ENCODE measurements at places on chromosomes 12 and 14.
A peak's percentile ranks its signal among the peaks of the same experiment; 100 is the strongest.

- DNase-seq = no peak
Observed at GRCh38 chr14:92323916-92324818, 1.2 kb downstream of the SLC24A4 start.

DNA sequence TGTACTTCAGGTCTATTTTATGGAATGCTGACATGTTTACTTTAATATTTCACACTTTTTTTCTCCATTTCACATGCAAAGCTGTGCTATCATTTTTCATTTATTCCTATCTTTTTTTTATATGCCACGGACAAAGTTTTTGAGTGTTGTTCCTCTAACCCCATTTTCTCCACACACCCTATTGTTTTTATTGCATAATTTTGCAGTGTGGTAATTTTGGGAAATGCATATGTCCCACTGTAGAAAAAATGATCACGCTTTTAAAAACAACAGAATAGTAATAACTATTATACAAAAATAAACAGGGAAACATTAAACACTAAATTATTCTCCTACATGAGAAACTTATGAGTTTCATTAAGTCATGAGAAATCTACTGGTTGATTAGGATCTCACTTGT, 14.2 kb downstream of the ZFC3H1 start:
- DNase-seq = no peak

DNA sequence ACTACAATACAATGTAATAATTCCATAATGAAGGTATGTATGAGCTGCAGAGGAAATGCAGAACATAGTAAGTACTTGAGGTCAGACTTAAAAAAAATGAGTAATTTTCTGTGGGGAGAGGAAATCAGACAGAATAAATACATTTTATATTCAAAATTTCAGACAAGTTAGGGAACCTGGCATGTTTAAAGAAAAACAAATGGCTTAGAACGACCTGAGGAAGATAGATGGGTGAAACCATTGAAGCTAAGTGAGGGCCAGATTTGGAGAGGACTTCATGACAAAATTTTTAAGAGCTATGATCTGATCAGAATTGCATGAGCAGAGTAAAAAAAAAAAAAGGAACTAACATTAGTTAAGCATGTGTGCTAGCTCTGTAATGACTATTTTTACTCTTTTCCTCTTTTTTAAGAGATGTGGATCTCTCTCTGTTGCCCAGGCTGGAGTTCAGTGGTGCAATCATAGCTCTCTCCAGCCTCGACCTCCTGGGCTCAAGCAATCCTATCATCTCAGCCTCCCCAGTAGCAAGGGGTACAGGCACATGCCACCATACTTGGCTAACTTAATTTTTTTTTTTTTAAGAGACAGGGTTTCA, 157.6 kb upstream of the PDE3A start:
- no peak for DNase-seq

GRCh38 chr12:46181465-46181864, 87.4 kb downstream of the SLC38A1 start:
- no peak for DNase-seq

GRCh38 chr12:68185598-68185997, 26.1 kb upstream of the IFNG start:
- DNase-seq = no peak

DNA sequence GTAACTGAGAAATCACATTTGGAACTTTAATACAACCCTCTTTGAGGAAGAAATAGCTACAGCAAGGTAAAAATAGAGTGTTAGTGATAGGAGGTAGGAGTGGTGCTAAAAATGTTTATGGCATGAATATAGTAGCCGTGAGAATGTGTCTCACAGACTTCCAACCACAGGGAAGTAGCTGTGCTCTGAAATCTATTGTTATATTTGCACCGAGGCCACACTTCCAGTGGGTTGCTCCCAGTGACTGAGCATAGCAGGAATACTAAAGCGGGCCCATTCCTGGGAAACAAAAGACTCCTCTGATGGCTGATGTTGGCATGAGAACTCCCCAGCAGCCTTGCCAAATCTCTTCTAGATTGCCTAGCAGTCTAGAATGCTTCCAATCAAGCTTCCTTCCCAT, 174.1 kb upstream of the PLXNC1 start:
- DNase-seq = no peak

GRCh38 chr12:88035907-88036289, 6.7 kb upstream of the C12orf50 start:
- DNase-seq = no peak

GRCh38 chr14:74459289-74459946, 33.4 kb upstream of the SYNDIG1L start:
- DNase-seq = peak; percentile 61

DNA sequence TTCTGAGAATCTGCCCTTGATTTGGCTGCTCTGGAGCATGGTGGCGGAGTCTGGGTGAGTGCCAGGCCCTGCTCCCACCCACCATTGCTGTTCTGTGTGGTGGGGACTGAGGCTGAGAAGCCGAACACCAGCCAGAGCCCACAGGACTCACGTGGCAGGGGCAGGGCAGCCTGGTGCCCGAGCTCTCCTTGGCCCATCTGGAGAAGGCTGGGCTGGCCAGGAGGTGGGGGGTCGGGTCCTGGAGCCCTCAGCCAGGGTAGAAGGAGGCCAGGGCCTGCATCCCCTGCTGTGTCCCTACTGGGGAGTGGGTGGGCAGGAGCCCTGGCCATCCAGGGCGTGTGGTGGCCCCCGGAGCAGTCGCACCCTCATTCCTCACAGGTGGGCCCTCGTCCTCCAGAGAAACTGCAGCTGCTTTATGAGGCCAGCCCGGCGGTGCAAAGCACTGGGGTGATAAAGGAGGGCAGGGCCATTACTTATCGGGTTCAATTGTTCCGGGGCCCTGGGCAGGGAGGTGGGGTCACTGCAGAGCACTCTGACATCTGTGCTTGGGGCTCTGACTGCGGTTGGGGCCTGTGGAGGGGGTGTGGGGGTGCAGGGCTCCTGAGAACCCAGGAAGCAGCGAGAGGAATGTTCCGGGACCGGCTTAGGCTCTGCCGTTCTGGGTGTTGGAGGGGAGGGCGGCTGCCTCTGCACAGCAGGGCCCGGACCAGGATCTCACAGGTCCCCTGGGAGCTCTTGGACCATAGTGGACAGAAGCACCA, 217.5 kb upstream of the C14orf180 start:
- DNase-seq = peak; percentile 19

GRCh38 chr12:101700299-101700820, 2.9 kb downstream of the CHPT1 start:
- no peak for DNase-seq

DNA sequence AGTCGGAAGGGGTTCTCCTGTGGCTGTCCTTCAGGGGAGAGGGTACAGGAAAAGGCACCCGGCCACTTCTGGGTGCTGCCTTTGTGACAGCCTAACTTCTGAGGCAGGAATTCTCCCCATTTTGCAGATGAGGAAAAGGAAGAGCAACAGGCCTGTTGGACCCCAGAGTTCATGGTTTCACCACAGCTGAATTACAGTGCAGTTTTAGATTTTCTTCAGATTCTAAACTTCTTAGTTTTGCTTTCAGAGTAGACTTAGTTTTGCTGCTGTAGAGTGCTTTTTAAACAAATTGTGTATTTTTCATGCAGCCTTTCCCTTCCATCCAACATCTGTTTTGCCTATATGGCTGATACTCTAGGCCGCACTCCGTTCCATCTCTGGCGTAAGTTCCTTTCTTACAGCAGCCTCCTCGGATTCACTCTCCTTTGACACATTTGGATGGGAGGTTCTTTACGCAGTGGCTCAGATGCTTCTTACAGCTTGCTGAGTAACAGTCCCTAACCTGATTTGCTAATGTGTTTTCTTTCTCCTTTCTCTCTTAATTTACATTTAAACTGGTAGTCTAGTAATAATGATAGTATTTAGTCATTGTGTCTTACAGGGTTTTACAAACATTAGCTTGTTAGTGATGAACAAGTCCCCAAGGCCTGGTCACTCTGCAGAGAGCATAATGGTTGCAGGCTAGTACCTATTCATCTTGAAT, 7.8 kb downstream of the TRAF3 start:
- no peak for DNase-seq

DNA sequence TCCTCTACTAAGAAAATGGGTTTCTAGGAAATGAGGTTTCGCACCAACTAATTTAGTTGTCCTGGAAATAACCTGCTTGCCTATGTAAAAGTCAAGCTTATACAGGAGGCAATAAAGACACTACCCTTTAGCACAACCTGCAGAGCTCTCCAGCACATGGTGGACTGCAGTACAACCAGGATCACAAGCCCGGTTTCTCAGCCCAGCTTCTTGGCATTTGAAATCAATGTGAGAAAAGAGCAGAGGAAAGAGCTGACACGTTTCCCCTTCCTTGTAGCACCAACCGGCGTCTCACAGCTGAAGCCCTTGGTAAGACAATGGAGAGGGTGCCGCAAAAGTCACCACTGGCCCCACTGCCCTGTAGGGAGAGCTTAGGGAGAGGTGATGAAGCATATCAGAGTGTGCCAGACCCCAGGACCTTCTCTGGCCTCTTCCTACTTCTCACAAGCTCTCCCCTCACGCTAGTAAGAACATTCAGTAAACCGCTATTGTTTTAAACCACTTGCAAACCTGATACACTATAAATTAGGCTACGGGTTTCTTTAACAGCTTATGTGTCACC, 8.6 kb downstream of the SPTLC2 start:
- no peak for DNase-seq

DNA sequence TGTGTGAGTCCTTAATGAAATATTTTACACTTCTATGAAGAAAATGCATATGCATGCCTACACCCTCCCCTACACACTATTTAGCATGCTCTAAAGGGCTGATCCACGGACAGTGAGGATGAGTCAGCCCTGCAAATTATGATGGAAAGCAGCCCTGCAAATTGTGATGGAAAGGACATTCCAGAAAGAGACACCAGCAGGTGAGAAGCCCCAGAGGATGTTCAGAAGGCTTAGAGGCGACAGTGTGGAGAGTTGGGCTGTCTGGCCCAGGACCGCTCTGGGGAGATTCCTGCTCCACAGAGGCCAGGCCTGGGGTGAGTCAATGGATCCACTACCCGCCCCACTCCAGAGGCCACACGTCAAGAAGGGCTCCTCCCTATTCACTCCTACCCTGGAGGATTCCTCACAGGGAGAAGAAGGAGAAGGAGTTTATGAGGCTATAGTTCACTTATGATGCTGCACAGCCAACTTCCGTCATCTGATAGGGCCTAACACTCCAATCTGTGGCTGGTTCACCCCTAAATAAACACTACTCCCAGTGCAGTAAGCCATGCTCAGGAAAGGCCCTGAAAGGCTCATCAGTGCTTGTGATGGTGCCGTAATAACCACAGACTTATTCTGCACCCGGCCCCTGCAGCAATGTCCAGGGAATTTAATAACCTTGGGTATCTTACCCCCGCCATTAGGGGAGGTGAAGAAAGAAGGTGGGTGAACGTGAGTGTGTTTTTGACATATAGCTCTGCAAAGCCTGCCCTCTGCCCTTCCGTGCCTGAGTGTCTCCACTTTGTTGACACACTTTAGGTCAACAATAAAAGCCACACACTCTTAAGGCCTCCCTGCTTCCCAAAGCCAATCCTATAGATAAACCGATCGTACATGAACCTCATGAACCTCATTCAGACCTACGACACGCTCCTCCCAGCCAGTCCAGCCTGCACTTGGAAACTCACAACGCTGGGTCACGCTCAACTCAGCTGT, 46.4 kb downstream of the CLMN start:
- DNase-seq = no peak

- no peak for DNase-seq
Observed at GRCh38 chr12:68240079-68240478, 13.3 kb downstream of the IL22 start.

DNA sequence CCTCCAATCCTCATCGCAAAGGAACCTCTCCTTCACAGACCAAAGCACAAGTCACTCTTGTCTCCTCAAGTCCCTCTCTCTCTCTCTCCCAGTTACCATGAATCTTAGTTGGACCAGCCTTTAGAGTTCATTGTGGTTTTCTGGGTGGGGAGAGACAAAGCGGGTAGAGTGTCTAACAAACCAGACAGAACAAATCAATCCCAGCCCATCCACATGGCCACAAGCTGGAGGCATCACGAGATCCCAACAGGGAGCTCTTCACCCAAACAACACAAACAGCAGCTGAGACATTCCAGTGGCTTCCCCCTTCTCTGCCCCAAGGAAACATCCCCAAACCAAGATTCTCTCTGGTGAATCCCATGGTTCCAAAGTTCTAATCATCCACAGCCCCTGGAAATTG, 22.4 kb downstream of the ACTN1 start:
- no peak for DNase-seq

DNA sequence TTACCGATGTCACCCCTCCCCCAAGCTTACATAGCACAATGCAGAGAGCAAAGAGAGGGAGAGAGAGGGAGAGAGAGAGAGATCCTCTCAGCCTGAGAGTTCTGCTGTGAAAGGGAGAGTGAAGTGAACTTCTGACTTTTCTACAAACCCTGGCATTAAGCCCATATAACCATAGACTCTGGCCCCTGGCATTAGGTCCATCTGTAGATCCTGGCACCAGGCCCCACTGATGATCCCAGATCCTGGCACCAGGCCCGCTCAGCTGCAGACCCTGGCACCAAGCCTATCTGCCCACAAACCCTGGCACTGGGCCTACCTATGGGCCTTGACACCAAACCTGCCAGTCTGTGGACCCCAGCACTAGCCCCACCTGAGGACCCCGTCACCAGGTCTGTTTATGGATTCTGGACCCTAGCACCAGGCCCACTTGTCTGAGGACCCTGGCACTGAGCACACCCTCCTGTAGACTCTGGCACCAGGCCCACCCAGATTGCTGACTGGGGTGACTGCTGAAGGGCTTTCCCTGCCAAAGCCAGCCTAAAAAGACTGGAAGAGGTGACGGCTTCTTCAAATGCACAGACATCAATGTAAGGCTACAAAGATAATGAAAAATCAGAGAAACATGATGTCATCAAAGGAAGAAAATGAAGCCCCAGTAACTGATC, 14.5 kb upstream of the KRT83 start:
- no peak for DNase-seq

GRCh38 chr12:4779749-4780148, 59.5 kb downstream of the GALNT8 start:
- DNase-seq = no peak

DNA sequence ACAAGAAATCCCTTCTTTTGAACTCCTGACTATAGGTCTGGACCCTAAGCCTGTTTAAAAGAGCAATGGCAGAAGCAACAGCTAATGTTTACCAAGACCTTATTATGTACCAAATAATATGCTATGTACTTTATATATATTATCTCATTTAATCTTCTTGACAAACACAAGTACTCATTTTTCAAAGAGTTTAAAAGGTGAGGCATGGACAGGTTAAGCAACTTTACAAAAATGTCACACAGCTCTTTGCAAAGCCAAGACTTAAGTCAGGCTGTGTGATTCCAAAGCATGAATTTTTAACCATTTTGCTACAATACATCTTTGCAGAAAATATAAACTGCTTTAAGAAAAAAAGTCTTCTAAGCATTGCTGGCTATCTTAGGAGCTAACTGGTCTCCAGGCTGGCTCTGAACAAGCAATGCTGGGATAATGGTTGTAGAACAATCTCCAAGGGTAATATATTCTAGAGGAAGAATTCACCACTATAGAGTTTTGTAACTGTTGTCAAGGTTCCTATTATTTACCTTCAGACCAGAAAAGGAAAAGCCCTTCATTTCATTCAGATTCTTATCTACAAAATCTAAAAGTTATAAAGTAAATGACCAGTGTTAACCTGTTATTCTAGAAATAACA, 22.1 kb downstream of the SYNJ2BP start:
- DNase-seq = peak; percentile 2
